Brain pericyte (primary cell): ENCODE measurements at places on chromosomes 13 and 19.

DNA sequence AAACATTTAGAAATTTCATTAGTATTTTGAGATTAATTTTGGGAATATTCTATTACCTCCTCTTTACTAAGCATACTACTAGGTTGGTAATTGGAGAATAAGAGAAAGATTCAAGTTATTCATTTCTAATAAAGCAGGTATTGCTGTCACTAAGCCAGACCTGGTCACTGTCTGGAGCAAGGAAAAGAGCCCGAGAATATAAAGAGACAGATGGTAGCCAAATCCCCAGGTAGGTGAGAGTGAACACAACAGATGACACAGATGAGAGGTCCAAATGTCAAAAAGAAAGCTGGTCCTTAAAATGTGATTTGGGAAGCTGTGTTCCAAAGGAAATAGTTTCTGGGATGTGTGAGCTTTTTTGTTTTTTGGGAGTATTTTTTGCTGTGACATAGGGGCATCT is 128.6 kb downstream of the ZNF100 start:
- DNase-seq = no peak

GRCh38 chr19:15439078-15439799 is 10.5 kb downstream of the WIZ start:
- no peak for DNase-seq

DNA sequence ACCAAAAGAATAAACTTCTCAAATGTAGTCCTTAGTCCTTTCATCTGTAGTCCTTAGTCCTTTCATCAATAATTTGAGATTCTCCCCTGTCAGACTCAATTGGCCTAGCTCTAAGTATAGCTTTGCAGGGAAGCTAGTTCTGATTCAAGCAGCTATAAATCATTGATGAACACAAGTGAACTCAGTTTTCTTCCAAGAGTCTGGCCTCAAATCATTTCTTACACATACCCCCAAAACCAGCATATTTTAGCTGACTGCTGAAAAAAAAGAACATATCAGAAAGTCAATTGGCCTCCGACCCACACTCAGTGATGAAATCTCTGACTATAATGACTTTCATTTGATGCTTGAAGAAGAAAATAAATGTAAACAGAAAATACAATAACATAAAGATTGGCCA is 64.9 kb downstream of the TNFSF11 start:
- DNase-seq = no peak

GRCh38 chr19:2490659-2491058 is 14.7 kb downstream of the GADD45B start:
- DNase-seq = no peak

- DNase-seq = no peak
These were observed 111.6 kb upstream of the OBI1 start for GRCh38 chr13:78770601-78771000.

DNA sequence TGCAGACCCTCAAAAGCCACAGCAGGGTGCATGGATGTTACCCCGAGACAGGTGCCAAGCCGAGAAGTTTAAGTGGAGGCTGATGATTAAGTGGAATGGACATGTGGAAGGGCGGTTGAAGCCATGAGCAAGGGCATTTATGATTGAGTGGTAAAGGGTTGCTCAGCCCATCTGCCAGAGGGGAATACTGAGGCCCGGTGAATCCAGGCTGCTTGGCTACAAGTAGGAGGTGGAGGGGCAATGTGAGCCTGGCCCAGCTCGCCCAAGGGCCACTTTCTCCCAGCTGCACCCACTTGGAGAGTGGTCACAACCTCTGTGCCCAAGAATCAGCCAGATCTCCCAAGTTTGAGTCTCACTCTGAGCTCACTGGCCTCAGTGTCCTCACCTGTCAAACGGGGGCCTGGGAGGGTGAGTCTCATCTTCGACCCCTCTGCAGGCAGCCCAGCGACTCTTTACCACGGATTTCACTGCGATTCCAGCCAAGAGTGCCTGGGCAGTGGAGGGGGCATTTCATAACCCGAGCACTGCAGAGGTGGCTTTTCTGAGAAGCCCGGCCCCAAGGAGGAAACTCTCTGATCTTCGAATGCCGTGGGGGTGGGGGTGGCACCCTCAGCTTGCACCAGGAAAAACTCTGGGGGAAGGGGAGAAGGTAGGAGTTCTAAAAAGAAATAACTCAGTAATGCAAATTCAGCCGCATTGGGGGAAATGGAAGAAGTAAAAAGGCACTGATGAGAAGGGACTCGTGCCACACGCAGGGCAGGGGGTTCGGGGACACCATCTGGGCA is 62.9 kb upstream of the KLF2 start:
- DNase-seq = no peak

DNA sequence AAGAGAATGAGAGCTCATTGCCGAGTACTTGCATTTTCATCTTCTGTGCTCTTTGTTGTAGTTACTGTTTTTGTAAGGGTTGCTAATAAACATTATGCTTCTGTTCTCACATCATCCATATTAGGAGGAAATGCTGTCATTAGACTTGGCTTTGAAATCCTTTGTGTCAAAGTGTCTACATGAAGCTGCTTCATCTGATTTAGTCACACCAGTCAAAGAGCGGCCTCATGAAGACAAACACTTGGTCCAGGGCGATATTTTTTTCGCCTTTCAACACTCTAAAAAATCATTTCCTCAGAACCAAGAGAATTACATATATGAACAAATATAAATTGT is 105.0 kb downstream of the SPRY2 start:
- DNase-seq = no peak

- no peak for DNase-seq
These were observed 558 bp upstream of the PPAN start for GRCh38 chr19:10105509-10106099.

GRCh38 chr13:40207001-40207478 is 459.4 kb downstream of the FOXO1 start:
- no peak for DNase-seq
